GM12892 (cell line): ENCODE measurements at places on chromosomes 5 and 9.

GRCh38 chr5:107553117-107553555, 117.6 kb downstream of the EFNA5 start:
- DNase-seq: no peak

- DNase-seq: no peak
Observed at GRCh38 chr9:129698254-129698757, 32.9 kb downstream of the PRRX2 start.

GRCh38 chr9:92032891-92033290, 82.3 kb downstream of the SPTLC1 start:
- DNase-seq: no peak

DNA sequence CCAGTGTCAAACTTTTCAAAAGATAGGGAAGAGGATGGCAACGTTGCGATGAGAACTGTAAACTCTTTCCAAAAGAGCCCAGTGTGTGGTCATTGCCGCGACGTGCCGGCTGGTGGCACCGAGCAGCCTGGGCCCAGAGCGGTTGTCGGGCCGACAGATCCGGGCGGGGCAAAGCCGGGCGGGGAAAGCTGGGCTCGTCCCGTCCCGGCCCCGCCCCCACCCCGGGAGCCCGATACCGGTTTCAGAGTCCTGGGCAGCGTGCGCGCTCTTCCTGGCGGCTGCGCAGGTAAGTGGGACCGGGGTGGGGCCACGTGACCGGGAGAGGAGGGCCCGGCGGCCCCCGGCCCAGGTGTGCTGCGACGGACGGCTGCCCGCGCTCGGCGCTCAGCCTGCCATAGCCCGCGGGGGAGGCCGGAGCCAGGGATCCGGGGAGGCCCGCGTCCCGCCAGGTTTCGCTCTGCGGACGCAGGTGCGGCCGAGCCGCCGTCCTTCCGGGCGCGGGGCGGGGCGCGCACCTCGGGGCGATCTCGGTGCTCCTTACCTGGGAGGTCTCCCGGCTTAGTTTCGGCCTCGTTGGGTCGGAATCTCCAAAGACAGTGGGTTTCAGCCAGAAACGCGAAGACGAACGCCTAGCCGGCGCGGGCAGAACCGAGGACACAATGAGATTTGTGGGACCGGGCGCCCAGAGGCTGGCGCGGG, at the start of gene MARVELD2:
MARVELD2 (plus strand) TSS at position 232 of the 699 bp plus-strand sequence. CDS start 4,270 bp downstream, outside the sequence.
- DNase-seq: peak; percentile 58

GRCh38 chr5:154620411-154620810, 134.8 kb upstream of the LARP1 start:
- DNase-seq: no peak
